ENCODE measurements at places on chromosomes 11 and 22. TPM values are rescaled to one million over a fixed set of nuclear protein-coding genes. Genes with fewer than 3 reads are reported as not detected.

Gene TMEM179B
- 27.5 TPM for total RNA-seq

Gene MYO7A
- total RNA-seq: 0.26 TPM

- no peaks in the 10 kb centered on the region for H3K27me3 ChIP-seq
- no peak for DNase-seq
- no peaks in the 10 kb centered on the region for H3K4me1 ChIP-seq
- H3K27ac ChIP-seq: no peak overlapping the region
- no peaks in the 10 kb centered on the region for H3K36me3 ChIP-seq
Measured at GRCh38 chr11:75654314-75654713, 14.5 kb downstream of the MAP6 start.

DNA sequence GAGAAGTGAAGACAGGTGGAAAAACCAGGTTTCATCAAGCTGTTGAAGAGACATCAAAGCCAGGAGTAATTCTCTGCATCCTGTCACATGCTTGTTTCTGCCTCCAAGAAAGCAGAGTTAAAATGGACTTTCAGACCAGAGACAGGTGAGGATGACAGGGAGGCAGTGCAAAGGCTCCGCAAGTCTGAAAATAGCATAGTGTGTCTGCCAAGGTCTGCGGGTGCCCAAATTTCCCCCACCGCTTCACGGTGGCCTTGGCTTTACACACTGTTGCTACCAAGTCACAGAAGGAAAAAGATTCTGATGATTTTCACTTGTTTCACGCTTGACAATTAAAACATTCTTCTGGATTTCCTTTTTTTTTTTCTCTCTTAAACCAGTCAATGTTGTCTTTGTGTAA, 44.2 kb downstream of the SNX19 start:
- no peak for DNase-seq
- H3K36me3 ChIP-seq: peaks cover 11% of the 10 kb centered on the region
- peaks cover 11% of the 10 kb centered on the region for H3K4me1 ChIP-seq
- H3K4me3 ChIP-seq: no peak overlapping the region
- no peak overlapping the region for H3K27ac ChIP-seq

DNA sequence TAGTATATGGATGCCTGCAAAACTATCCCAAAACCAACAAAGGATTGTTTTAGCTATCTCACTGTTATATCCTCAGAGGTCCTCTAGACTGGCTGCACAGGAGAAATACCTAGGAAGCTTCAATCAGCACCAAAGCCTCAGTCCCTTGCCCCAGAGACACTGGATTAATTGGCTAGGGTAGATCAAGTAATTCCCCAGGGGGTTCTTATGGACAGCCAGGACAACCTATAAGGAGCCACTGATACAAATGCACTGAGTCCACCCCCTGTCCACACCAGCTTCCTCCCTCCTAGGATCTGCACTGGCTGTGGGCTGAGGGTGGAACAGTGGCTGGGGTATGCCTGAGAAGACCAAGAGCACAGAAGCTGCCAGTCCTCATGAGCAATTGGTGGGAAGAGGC, 16.3 kb downstream of the ADORA2A start:
- no peak overlapping the region for H3K27ac ChIP-seq
- no peak overlapping the region for H3K4me3 ChIP-seq
- H3K4me1 ChIP-seq: peaks cover 3% of the 10 kb centered on the region

DNA sequence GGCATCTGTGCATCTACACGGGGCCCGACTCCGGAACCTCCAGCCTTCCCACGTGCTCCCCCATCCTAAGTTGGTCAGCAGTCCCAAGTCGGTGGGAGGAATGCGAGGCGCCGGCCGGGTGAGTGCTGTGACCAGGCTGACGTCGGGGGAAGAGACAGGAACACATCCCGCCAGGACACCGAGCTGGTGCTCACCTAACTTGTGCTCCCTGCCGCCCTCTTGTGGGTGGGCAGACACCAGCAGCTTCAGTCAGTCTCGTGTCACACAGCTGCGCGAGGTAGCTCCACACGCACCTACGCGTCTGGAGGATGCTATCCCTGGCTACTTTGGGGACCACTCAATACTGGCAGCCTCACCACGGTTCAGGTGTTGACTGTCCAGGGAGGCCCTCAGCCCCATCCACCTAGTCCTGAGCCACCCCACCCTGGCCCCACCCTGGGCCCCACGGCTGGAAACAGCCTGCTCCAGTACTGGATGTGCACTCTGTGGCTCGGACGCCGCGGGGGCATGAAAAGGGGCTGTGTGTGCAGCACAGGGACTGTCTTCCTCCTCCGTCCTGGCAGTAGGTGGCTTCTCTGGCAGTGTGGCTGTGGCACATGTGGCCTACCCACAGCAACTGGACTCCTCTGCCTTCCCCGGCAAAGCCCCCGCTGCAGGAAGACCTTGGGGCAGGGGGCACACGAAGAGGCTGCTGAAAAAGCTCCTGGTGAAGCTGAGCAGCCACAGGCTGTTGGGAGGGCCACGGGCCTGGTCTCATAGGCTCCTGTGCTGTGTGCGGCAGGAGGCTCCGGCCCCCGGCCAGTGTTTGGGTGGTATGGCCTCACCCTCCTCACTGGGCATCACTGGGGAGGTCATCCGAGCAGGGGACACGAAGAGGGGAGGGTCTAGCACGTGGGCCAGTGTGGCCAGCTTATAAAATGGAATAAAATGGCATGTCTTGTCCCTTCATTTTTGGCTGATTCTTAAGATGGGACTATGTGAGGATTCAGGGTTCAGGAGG, 11.2 kb upstream of the BID start:
- H3K27ac ChIP-seq: no peak overlapping the region
- no peaks in the 10 kb centered on the region for H3K27me3 ChIP-seq
- no peak overlapping the region for H3K4me3 ChIP-seq
- H3K4me1 ChIP-seq: peaks cover 3% of the 10 kb centered on the region
- H3K36me3 ChIP-seq: peaks cover 1% of the 10 kb centered on the region
- peak; percentile 22 for DNase-seq

- no peak overlapping the region for H3K4me3 ChIP-seq
- no peaks in the 10 kb centered on the region for H3K27me3 ChIP-seq
- no peaks in the 10 kb centered on the region for H3K36me3 ChIP-seq
Measured at GRCh38 chr11:121665206-121665838, 212.6 kb upstream of the SORL1-AS1 start.

GRCh38 chr11:113376156-113376555, 11.4 kb upstream of the ANKK1 start:
- H3K4me3 ChIP-seq: no peak overlapping the region
- no peak overlapping the region for H3K27ac ChIP-seq
- H3K4me1 ChIP-seq: no peaks in the 10 kb centered on the region

Gene TYR
- total RNA-seq: not detected

Measured in fibroblast of lung (primary cell).